ENCODE measurements at places on chromosomes 3 and 15.
A peak's percentile ranks its signal among the peaks of the same experiment; 100 is the strongest.

DNA sequence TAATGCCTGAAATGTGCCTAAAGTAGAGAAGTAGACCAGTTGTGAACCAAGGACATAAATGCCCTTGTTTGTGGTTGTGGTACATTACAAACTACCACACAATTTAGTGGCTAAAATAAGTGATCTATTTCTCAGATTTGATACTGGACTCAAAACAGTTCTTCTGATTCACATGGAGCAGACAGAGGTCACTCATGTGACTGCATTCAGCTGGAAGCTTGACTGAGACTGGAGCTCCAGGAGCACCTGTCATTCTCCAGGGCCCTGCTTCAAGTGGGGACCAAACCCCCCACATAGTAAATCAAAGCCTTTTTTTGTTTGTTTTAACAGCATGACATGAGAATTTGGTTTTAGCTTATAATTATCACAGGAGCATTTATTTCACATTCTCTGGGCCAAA is 301.2 kb downstream of the OXSM start:
- DNase-seq: no peak

- DNase-seq: no peak
These were observed 10.7 kb downstream of the H1-8 start for GRCh38 chr3:129553719-129554118.

GRCh38 chr3:28053759-28054158 is 187.7 kb upstream of the CMC1 start:
- peak; percentile 4 for DNase-seq

DNA sequence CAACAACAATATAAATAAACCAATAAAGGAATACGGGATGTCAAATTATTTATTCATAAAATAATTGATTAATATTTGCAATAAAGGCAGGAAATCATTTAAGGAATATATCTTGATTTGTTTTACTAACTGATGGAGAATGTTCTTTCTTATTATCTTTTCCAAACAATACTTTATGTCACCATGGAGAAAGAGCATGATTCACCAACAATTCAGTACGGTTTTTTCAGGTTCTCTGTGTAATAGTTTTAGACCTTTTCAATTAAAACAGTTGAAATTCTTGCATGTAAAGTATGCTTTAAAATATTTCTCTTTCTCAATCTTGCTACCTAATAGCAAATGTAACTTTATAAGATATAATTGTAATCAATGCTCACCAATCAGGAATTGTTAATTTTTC is 41.7 kb upstream of the MBNL1 start:
- DNase-seq: no peak

GRCh38 chr3:53805463-53806159 is 40.6 kb downstream of the CHDH start:
- DNase-seq: no peak

DNA sequence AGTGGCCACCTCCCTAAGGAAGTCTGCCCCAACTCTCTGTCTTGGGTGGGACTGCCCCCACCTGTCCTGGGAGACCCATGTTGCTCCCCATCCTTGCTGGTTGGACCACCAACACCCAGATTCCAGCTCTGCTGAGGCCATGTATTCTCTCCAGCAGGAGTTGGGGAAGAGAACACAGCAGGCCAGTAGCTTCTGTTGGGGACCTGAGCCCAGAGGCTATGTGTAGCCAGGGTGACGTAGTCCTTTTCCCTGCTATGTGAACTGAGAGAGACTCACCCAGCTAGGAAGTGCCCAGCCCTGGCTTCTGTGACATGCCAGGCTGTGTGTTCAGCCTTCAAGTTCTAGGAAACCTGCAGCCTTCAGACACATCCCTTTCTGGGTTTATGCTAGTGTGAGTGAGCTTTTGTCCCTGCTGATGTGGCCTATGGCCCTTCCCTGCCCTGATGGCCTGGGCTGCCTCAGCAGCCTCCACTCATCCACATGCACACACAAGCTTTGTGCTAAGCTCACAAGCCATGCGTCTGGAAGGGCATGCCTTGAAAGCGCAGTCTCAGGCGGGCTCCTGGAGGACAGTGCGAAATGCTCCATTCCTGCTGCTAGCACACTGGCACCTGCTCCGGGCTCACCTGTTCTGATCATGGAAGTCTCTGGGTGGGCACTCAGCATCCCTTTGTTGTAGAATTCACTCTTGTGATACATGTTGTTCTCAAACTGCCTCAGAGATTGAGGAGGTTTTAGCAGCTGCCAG is 42.6 kb downstream of the KY start:
- no peak for DNase-seq

- DNase-seq: no peak
These were observed 50.7 kb downstream of the LINGO1 start for GRCh38 chr15:77581896-77582569.

GRCh38 chr15:90343302-90343790 is 8.7 kb upstream of the ZNF774 start:
- DNase-seq: no peak

- DNase-seq: no peak
These were observed 14.0 kb downstream of the FBXL22 start for GRCh38 chr15:63611177-63611576.

GRCh38 chr15:78565951-78566774 is 843 bp downstream of the CHRNA5 start:
- peak; percentile 8 for DNase-seq

DNA sequence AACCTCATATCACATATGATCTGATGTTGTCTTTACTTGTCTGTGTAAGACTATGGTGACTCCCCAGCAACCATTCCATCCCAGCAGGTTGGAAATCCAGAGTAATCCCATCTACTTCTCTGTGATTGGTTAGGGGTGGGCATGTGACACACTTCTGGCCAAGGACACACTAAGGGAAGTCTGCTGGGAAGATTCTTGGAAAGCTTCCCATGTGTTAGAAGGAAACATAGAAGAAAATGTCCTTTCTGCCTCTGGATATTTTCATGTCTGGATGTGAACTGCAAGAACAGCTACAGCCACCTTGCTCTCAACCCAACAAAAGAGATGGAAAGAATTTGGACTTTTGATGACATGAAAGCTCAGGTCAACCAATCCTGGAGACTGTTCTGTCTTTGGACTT is 2.6 kb upstream of the UBE2Q2 start:
- DNase-seq: peak; percentile 73

DNA sequence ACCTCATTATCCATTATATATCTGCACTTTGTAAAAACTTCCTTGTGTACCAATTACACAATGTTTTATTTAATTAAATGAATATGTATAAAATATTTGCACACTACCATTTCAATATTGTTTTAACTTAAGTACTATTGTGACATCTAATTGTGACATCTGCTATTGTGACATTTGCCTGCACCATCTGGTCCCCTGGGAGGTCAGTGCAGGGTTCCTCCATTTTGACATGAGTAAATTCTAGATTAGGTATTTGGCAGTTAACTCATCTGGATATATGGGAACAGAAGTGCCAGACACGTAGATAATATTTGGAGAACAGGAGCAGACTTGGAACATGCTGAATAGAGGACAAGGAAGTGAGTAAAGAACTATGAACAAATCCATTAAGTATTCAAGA is 332.1 kb downstream of the VGLL3 start:
- DNase-seq: no peak

DNA sequence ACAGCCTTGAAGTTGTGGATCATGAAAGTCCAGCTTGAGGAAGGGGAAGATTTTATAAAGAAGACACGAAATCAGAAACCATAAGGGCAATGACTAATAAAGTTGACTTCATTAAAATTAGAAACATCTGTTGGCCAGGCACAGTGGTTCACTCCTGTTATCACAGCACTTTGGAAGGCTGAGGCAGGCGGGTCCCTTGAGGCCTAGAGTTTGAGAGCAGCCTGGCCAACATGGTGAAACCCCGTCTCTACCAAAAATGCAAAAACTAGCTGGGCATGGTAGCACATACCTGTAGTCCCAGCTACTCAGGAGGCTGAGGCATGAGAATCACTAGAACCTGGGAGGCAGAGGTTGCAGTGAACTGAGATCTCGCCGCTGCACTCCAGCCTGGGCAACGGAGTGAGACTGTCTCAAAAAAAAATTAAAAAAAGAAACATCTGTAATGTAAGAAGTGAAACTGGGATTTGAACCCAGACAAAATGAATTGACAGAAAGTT is 7.9 kb upstream of the UBXN7 start:
- DNase-seq: peak; percentile 51

GRCh38 chr3:152620395-152620794 is 214.5 kb upstream of the P2RY1 start:
- no peak for DNase-seq

GRCh38 chr15:37548116-37548515 is 386.3 kb upstream of the TMCO5A start:
- DNase-seq: no peak

DNA sequence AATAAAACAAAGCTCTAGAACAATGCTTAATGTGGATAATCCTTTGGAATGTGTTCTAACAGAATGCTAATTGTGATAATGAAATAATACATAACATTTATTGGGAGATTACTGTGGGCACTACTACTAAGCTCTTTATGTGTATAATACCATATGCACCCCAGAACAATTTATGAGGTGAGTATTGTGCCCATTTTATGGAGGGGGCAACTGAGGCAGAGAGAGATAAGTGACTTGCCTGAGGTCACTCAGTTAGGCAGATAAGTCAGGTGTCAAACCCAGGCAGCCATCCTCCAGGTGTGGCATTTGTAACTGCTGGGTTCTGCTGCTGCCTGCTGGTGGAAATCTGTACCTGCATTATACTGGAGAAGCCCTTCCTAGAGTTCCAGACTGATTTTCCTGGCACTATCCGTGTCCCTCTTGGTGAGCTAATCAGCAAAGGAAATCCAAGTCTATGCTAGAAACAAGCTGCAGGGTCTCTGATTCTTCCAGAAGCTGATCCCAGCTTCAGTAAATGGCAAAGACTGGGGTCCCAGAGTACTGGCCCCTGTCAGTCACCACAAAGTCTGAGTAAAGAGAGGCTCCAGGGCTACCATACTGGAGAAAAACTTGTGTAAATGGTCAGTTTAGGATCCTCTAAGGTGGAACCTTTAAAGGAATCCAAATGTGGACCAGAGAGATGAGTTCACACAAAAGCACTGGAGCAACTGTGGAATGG is 22.6 kb upstream of the RBP1 start:
- DNase-seq: peak; percentile 39

DNA sequence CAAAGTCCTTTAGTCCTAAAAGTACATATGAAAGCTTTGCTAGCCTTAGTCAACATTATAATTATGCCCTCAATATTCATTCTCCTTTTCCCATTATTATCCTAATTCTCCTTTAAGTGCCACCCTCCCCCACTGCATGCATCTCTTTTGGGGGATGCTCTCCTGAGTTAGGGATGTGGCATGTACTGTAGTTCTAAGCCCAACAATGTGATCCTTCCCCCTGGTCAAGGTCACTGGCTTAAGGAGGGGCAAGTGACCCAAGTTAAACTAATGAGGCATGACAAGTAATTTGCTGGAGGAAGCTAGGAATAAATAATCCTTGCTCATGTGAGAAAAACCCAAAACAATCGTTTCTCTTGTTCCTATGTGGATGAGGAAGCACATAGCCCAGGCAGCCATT is 343.9 kb upstream of the SUCLG2 start:
- DNase-seq: no peak

GRCh38 chr3:71910108-71910507 is 125.2 kb upstream of the PROK2 start:
- peak; percentile 14 for DNase-seq

DNA sequence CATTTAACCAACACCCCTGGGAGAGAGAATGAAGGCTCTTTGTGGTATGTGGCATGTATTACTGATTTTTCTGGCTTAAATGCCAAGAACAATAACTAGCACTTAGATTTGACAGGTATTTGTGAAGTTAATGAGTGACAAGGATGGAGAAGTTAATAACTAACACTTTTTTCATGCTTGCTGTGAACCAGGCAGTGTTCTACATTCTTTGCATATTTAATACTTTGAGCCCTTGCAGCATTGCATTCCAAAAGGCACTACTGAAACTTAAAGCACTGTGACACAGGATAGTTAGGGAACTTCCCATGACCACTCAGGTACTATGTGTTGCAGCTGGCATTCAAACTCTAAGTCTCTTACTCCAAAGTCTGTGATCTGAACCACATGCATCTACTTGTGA is 650.6 kb downstream of the ZPLD1 start:
- no peak for DNase-seq

DNA sequence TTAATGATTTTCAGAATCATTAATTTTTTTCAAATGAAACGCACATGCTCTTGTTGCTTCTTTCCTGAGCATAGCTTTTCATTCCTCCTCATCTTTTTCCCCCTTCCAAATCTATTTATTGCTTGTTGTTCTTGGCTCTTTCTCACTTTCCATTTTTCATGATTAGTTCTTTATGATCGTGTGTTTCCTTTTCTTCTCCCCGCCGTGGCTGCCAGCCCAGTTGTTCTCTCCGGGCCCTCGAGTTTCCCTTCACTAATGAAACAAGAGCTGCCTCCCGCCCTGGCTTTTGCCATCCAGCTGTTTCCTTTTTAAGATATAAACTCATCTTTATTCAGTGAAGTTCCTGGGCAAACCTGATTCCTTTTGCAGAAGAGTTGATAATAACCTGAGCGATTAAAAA is 170.2 kb upstream of the NR2F2 start:
- DNase-seq: peak; percentile 43

DNA sequence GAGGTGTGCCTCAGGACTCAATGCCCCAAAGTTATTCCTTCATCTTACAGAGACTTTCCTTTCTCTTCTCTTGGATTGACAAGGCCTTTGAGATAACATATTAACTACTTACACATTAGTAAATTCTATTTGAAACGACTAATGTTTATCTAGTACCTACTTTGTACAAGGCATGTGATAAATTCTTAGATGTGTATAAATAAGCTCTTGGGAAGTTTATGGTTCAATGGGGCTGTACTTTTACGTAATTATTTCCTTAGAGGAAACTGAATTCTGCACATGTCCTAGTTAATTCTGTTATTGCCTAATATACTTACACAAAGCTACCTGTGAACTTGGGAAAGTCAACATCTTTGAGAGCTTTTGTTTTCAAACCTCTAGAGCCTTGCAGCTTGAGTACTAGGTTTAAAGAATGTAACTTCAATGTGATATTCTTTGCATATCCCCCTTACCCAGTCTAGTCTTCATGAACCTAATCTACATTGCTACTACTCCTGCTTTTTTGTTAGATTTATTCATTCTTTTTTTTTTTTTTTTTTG is 58.5 kb upstream of the RAP2B start:
- DNase-seq: peak; percentile 14

DNA sequence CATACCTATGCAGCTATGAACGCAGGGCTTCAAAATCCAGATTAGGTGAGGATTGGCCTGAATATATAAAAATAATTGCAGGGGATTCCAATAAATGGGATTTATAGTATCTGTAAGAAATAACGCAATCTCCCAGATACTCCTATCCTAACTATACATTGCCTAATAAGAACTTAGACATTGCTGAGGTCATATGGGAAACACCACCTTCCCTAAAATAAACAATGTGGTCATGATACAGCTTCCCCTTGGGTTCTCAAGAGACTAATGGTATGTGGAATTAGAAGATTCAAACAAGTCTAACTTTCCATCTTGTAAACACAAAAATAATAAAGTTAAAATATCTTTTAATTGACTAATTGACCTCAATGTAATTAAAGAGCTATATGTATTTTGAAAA is 28.2 kb downstream of the UBE3A start:
- DNase-seq: peak; percentile 90
